ENCODE measurements at places on chromosomes 16 and 17.
A peak's percentile ranks its signal among the peaks of the same experiment; 100 is the strongest.

- no peak for DNase-seq
Observed at GRCh38 chr17:81832608-81833159, 407 bp downstream of the MCRIP1 start.

GRCh38 chr17:43388359-43389045, 10.3 kb upstream of the ARL4D start:
- peak; percentile 98 for DNase-seq

DNA sequence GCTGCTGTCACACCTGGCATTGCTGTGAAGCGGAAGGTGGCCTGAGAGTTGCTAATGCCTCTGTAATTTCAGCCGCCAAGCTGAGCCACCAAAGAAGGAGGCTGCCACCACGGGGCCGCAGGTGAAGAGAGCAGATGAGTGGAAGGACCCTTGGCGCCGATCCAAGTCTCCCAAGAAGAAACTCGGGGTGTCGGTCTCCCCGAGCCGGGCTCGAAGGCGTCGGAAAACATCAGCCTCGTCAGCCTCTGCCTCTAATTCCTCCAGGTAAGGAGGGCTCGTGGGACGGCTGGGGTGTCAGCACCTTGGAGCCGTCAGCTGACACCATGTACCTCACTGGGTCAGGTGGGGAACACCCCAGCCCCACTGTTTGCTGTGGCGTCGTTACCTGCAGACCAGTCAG, 16.2 kb upstream of the IL17C start:
- DNase-seq: no peak

DNA sequence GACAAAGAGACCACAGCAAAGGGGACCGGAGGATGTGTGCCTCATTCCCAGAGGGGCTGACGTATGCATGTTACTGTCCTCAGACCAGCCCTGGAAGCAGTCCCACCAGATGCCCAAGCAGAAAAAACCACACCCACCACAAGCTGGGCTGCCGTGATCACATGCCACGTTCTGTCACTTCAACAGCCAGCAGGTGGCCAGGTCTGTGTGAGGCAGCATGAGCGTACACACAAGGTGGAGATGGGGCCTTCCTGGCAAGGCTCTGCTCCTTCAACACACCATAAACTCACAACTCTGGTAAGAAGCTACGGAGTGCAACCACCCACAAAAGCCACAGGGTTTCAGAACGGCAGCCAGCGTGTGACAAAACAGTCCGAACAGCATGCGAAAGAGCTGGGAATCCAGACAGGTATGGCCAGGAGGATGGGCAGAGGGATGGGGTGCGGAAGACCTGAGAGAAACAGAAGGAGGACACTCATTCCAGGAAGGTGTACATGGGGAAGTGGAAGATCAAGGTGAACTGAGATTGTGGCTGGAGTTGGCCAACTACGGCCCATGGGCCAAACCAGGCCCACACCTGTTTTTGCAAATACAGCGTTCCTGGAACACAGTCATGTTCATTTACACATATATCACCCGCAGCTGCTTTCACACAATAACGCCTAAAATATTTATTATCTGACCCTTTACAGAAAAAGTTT, 27.9 kb downstream of the MBTPS1 start:
- no peak for DNase-seq

GRCh38 chr16:56606071-56606475, 2.3 kb upstream of the MT2A start:
- DNase-seq: no peak

DNA sequence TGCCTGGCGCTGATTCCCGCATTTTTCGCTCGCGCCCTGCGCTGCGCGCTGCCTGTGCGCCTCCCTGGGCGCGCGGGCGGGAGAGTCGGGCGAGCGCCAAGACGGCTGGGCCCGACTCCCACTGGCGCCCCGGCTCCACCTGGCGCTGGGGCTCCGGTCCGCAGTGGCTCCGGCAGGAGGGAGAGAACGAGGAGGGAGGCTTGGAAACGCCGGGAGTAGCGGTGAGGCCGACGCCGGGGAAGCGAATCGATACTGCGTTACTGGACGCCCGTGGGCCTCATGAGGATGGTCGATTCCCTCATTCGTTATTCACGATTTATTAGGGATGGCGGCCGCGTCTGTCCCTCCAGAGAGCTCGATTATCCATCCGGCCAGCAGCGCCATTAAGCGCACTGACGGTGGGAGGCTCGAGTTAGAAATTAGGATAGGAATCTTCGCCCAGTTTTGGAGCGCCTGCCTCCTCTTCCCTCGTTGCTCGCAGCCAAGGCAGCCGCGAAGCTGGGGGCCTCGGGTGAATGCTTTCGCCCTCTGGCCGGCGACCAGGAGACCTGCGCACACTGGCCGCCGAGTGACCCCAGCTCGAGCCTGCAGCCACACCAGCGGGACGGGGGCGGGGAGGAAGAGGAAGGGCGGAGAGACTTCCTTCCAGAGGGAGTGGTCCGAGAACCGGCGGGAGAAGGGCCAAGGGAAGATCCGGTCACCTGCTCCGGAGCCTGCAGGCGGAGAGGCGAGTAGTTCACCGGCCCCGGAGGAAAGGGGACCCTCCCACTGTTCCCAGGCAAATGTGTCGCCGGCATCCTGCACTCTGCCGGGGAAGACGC, 1.3 kb upstream of the PCGF2 start:
- DNase-seq: peak; percentile 97

- DNase-seq: no peak
Observed at GRCh38 chr17:35674552-35674951, 56.9 kb upstream of the RASL10B start.

DNA sequence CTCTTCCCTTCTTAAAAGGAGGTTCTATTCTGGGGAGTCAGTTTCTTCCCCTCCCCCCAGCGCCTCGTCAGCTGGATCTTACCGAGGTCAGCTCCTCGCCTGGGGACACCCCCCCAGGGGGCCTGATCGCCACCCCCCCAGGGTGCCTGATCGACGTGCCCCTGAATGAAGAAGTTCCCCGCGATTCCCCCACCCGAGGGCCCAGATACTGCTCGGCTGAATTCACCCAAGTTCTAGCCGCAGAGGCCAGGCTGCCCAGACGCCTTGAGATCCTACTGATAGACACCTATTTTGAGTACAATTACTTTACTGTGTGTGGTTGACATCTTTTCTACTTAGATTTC, 1.4 kb downstream of the RAB11FIP3 start:
- no peak for DNase-seq

DNA sequence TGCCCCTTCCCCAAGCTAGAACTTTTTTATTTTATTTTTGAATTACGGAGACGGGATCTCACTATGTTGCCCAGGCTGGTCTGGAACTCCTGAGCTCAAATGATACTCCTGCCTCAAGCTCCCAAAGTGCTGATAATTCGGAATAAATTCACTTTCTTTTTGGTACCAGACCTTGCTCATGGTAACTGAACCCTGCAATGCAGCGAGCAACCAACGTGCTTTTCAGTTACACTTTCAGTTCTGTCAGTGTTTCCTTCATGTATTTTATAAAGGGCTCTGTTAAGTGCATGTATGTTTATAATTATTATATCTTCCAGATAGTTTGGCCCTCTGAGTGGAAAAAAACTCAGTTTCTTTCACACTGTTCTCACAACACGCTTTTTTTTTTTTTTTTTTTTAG, 13.9 kb downstream of the C16orf96 start:
- DNase-seq: no peak

DNA sequence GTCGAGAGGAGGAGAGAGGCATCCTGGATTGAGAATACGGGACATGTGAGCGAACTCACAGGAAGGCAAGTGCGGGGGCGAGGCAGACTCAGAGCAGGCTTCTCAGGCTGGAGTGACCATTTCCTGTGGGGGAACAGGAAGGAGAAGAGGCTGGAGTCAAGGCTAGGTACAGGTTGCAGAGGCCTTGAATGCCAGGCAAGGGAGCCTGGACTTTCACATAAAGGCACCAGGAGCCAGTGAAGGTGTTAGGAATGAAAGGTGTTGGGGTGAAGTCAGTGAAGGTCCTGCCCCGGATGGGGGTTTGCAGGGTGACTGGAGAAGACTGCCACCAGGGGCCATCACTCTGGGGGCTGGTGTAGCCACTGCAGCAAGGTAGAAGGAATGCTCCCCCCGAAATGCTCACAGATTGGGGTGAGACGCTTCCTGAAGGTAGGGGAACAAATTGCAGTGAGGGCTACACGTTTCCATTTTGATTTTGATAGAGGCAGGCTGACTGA, 5.3 kb upstream of the GPRC5C start:
- no peak for DNase-seq

DNA sequence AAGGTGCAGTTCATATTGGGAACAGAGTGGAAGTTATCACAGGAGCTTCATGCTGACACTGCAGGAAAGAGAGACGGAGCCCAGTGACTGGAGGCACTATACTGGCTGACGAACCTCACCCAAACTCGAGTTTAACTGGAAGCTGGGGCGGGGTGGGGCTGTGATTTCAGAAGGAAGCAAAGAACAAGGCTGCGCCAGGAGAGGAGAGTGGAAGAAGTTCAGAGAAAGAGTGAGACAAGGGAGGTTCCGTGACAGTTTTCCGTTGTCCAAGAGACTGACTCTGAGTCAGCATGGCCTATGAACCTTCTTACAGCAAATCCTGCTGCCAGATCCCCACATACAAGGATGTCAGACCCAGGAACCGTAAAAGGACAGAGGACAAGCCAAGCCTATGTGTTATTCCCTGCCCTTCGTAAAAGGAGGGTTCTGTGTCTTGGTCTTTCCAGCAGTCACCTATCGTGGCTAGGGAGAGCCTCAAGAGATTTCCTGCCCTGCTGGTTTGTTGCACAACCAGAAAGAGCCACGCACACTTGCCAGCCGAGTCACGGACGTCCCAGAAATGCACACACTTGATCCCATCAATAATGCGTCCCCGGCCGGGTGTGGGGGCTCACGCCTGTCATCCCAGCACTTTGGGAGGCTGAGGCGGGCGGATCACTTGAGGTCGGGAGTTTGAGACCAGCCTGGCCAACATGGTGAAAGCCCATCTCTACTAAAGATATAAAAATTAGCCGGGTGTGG, 5.1 kb downstream of the PITPNA start:
- peak; percentile 91 for DNase-seq

DNA sequence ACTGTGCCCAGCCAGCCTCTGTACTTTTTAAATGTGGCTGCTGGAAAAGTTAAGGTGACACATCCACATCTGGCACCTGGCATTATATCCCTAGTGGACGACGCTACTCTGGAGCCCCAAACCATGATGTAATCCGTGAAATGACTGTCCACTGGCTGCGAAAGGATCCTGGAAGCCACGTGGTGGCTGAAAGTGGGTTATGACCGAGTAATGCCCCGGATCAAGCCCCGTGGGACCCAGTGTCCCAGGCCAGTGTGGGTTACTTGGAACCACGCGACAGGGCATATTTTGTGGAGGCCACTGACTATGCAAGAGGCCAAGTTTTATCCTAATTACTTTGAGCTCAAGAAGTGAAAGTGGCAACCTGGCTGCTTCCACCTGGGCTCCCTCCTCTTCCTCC, 79.6 kb downstream of the PGS1 start:
- DNase-seq: no peak

DNA sequence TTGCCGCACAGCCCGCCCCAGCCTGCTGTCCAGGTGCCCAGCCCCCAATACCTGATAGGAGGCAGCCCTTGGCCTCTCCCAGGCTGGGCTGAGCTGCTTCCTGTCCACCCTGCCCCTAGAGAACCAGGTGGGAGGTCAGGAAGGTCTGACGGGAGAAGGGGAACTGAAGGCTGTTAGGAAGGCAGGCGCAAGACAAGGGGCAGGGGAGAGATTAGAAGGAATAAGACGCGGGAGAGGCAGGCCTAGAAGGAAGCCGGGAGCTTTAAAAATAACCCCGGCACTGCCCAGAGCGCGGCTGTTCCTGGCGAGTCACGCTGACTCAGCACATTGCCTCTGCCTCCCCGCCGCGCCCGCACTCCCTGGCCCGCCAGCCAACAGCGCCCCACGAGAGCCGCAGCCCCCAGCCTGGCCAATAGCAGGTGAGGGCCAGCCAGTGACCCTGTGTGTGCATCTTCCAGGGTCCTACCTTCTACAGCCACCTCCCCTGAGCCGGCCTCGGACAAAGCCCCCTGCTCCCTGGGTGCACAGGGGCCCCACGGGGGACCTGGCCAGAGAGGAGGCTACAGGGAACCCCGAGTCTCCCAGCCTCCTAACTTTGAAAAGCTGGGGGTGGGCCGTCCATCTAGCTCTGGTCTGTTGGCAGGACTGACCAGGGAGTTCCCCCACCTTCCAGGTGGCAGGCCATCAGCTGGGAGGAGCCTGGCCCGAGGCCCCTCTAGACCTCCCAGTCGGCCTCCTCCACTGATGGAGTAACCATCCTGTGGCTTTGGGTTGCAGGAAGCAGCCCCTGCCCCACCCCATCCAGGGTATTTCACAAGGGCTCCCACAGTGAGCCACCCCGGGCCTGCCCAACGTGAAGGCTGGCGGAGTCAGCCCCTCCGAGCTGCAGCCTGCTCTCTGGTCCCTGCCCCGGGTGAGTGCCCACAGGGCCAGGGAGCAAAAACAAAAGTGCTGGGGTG, 4.0 kb downstream of the MAFG start:
- DNase-seq: no peak

DNA sequence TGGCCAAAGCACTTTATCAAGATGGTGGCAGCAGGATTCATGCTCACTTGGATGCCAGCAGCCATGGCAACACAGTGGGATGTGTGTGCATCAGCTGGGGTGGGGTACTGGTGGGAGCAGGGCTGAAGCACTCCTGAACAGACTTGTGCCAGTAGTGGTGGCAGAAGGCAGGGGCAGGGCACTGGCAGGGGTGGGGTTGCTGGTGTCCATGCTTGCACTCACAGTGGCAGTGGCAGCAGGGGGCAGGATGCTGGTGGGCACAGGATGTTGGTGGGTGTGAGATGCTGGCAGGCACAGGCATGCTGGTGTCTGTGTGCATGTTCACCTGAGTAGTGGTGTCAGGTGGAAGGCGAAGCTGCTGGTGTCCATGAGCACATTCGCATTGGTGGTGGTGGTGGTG, 161.0 kb upstream of the PMFBP1 start:
- DNase-seq: no peak

GRCh38 chr16:591231-591630, 1.4 kb downstream of the RAB40C start:
- DNase-seq: no peak

GRCh38 chr16:66616169-66616568, 11.7 kb downstream of the CMTM3 start:
- DNase-seq: no peak

- DNase-seq: no peak
Observed at GRCh38 chr16:7919782-7920181, 587.1 kb downstream of the RBFOX1 start.

DNA sequence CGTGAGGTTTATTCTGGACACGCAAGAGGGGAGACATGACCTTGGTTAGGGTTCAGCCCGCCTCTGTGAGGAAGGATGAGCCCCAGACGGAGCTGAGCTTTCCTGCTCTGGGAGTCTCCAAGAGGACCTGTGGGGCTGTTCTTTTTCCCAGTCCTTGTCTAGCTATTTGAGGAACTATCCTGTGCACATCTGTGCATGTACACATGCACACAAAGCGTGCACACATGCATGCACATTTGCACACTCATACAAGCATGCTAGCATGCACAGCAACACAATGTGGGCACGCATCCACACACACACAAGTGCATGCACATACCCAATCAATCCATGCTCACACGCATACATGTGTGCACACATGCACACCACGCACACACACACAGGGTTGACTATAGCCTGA, 40.4 kb downstream of the ABCC6 start:
- no peak for DNase-seq

GRCh38 chr16:17245776-17246175, 225.0 kb downstream of the XYLT1 start:
- DNase-seq: no peak

Data from lower leg skin (tissue), 4 donors.